ENCODE measurements at places on chromosomes 5 and 9.

- DNase-seq: no peak
Measured at GRCh38 chr5:172839669-172840431, 5.8 kb downstream of the ERGIC1 start.

DNA sequence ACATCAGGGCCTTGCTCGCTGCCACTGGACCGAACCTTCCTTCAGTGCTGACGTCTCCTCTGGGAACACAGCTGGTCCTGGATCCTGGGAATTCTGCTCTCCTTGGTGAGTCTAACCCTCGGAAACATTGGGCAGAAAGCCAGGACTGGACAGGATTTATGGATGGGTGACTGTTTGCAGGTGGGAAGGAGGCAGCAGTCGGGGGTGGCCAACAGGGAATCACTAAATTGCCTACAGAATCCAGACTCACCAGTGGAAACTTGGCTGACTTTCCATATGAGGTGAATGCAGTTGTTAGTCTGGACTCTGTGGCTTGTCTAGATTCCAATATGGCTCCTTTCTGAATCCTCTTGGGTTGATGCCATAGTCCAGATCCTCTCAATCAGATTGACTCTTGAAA is 203.1 kb downstream of the SAXO1 start:
- no peak for DNase-seq

GRCh38 chr5:93891491-93892480 is 150.4 kb upstream of the POU5F2 start:
- no peak for DNase-seq

GRCh38 chr9:3431890-3432289 is 93.9 kb downstream of the RFX3 start:
- DNase-seq: no peak

All from stimulated activated CD4-positive, alpha-beta T cell treated with anti-CD3 and anti-CD28 coated beads, Interleukin-2, amount 100 ng/mL, for 24 hours (primary cell).